NCI-H1436 treated with DMSO at 0.1 percent for 48 hours (cell line): ENCODE measurements at places on chromosomes 12 and 14.

- DNase-seq: no peak
Measured at GRCh38 chr14:22928237-22929103, 706 bp downstream of the PRMT5 start.

DNA sequence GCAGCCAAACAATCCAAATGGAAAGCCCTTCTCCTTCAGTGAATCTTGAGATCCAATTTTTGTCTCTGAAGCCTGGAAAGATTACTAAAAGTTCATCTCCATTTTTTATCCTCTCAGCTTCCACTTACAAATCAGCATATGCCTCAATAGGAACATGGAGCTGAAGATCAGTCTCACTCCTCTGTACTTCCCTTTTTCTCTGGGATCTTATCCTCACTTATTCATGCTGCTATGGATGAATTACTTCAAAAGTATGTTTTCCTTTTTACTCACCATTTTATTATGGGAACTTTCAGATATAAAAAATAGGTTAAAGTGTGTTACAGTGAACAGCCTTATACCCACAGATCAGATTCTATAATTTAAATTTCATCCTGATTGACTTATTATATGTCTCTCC lies 14.4 kb upstream of the NTF3 start:
- DNase-seq: no peak

DNA sequence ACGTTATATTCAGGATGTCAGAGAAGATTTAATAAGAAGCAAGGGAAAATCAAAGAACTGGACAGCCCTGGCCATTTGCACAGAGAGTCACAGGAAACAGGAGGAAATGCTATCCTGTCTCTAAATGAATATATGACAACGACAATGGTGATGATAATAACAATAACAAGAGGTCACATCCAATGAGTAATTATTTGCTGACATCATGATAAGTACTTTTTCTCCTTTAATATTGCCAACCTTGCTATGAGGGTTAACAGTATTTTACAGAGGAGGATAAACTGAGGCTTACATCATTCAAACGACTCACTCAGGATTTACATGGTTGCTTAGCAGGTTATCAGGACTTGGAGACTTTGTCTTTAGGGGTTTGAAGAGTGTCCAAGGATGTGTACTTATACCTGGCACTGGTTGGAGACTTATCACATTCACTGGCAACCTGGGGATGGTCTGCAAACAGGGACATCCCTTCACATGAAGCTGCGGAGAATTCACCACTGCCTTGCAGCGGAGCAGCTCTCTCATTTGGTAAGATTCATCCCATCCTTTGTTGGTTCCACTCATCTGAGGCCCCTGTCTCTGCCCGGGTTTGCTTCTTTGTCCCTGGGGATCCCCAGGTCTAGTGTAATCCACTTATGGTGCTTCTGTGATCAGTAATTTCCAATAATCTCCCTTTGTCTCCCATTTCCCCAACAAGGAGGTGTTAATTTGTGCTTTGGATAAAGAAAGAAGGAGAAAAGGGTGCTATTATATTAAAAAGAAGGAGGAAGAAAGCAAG lies 637.8 kb downstream of the BCL11B start:
- no peak for DNase-seq

GRCh38 chr12:102992297-102992696 lies 34.8 kb downstream of the ASCL1 start:
- no peak for DNase-seq

GRCh38 chr14:70879448-70879847 lies 27.8 kb upstream of the PCNX1 start:
- no peak for DNase-seq

DNA sequence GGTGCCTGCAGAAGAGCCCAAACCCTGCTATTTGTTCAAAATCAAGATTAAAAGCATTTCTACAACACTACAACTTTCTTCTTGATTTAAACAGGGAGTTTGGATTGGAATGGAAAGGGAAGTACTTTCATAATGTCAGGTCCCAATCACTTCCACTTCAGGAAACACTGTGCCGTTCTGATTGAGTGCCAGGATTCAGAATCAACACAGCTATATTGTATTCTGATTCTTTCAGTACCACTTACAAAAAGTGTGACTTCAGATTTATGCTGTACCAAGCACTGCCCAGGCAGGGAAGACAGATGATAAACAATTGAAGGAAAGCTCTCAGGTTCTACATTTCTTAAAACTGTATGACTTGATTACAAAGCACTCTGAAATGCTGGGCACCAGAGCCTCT lies 3.2 kb downstream of the TDP1 start:
- no peak for DNase-seq

DNA sequence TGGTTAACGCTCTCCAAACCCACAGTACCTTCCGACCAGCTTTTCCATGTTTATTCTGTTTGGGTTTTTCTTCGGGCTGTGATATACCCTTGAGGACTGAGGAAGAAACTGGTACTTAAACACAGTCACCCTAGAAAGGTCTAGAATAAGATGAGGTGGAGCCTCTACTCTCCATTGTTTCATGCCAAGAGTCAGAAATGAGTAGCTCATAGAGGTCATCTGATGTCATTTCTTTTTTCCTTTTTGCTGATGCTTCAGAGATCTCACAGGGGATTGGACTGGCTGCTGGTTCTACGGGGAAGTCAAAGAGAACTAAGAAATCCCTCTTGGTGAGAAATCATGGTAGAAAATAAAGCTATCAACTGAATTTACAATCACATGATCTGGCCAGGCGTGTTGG lies 538.2 kb upstream of the TMEM132C start:
- DNase-seq: no peak

- no peak for DNase-seq
Measured at GRCh38 chr12:71524626-71525025, 85.0 kb downstream of the LGR5 start.

DNA sequence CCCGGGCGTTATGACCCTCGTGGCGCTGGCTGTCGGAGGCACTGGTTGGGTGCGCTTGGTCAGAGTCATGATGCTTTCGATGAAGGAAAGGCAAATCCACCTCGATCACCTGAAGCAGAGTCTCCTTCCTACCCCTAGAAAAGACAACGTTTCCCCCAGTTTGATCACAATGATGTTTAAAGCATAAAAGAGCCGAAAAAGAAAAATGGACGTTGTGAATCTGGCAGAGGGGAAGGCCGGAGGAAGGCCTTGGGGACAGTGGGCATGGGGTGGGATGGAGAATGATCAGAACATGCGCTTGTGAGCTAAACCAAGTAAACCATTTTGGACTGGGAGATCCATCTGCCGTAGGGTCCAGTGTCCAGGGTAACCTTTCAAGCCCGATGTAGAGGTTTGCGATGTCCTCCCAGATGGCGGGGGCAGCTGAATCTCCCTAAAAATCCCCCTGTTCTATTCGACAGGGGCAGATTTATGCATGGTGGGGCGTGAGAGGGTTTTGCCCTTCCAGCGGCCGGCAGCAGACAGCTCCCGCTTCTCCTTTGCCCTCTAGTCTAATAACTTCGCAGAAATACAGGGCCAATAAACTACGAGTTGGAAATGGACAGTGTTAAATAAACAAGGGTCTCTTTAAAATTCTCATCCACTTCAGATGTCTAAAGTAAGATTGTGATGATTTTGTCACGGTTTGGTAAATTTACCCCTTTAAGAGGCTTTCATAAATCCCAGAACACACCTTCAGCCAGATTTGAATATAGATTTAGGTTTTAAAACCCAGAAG lies 2.3 kb upstream of the OTX2 start:
- DNase-seq: no peak
